ENCODE measurements at places on chromosomes 2 and 18. TPM values are rescaled to one million over a fixed set of nuclear protein-coding genes. Genes with fewer than 3 reads are reported as not detected.
A peak's percentile ranks its signal among the peaks of the same experiment; 100 is the strongest.

KIF3C gene
- 48.1 TPM for total RNA-seq

GALNT14 gene
- 6.8 TPM for total RNA-seq

DCC gene
- total RNA-seq, result 0.66 TPM

SCYGR4 gene
- total RNA-seq, result not detected

MFSD6 gene
- total RNA-seq, result 4.8 TPM

TSPYL6 gene
- not detected for total RNA-seq

MATN3 gene
- total RNA-seq, result 9.1 TPM

GAL3ST2 gene
- 0.73 TPM for total RNA-seq

LONRF2 gene
- 0.33 TPM for total RNA-seq

PRKD3 gene
- total RNA-seq, result 68.5 TPM

CHRNA1 gene
- total RNA-seq, result not detected

GLI2 gene
- 45.9 TPM for total RNA-seq

CCDC74A gene
- 12.6 TPM for total RNA-seq

UPP2 gene
- not detected for total RNA-seq

NR4A2 gene
- total RNA-seq, result 0.66 TPM

GRCh38 chr2:10217489-10218435 is 84.9 kb upstream of the HPCAL1 start:
- DNase-seq, result no peak

- no peak for DNase-seq
These were observed 11.3 kb downstream of the PTPRN start for GRCh38 chr2:219297766-219298456.

DNA sequence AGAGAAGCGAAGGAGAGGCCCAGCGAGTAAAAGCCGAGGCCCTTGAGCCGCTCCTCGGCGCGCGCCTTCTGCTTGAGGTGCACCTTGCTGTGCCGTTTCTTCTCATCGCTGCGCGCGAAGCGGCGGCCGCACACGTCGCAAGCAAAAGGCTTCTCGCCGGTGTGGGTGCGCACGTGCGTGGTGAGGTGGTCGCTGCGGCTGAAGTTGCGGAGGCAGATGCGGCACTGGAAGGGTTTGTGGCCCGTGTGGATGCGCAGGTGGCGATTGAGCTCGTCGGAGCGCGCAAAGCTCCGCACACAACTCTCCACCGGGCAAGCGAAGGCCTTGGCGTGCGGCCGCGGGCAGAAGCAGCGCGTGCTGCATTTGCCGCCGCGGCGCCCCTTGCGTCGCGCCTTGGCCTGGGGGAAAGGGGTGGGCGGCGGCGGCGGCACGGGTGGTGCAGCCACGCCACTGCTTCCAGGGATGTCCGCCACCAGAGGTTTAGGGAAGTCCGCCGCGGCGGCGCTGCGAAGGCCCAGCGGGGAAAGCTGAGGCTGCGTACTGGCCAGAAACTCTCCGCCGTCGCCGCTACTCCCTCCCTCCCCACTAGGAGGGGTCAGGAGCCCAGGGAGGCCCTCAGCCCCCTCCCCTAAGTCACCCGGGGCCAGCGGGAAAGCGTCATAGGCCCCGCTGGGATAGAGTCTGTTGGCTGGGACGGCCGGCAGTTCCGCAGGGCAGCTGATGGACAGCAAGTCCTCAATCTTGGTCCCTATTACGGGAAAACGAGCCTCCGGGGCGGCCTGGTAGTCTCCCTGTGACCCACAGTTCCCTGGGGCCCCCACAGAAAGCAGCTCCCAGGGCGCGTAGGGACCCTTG is 1.7 kb downstream of the EGR4 start:
- DNase-seq, result peak; percentile 70

GRCh38 chr2:222805591-222806304 is 55.1 kb upstream of the ACSL3 start:
- DNase-seq, result no peak

DNA sequence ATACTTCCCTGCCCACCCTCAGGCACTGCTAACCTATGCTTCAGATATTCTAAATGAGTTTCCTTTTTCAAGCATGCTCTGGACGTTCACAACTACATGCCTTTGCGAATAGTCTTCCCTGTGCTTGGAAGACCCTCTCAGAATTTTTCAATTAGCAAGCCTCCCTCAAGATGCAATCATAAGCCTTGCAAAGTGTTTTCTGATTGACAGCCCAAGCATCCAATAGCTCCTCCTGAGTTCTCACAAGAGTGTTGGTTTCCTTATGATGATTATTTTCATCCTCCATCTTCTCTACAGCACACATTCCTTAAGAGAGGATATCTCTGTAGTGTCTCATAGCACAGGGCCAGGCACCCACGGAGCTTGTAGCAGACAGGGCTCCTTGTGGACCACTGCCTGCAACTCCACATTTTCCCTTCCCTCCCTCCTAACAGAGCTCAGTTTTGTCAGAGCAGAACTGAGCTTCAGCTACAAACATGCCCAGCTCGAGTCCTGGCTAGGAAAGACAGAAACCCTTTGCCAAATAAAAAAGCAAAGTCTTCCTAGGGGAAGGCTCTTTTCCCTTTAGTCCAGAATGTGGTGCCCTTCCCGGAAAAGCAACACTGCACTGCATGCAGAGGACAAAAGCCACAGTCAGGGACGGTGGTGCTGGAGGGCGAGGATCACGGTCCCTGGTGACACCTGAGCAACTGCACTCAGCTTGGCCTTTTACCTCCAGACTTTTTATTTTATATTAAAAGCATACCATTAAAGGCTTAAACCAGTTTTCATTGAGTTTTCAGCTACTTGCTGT is 819.8 kb upstream of the ID2 start:
- no peak for DNase-seq

- DNase-seq, result no peak
These were observed 87.2 kb downstream of the EPHA4 start for GRCh38 chr2:221484761-221485502.

DNA sequence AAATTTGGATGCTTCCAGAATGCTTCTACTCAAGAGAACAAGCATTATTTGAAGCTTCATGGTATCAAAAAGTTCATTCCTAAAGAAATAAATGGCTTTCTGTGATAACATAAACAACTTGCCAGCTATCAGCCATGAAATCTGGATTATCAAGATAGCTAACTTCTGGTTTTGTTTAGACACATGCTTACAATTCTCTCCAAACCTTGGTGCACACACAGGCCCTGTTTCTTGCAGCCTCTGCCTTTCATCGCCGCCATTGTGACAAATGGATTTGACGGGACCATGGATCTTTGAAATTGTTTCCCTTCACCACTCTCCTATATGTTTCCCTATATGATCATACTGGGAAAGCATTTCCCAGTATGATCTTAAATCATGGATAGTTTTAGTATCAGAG is 47.9 kb upstream of the CABLES1 start:
- DNase-seq, result no peak

DNA sequence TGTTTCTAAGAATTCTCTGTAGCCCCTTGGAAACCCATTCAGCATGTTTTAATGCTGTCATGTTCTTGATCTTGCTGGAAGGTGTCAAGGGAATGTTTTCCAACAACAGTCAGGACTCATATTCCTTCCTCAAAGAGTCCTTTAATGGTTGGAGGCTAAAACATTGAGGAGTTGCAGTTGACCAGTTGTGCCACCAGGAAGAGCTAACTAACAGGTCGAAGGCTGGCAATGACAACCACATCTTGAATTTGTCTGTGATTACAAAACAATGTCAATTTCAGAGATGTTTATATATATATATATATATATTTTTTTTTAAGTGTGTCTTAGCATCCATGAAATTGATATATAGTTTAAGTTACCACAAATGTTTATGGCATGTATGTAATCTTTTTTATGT is 151.5 kb downstream of the INO80D start:
- no peak for DNase-seq

DNA sequence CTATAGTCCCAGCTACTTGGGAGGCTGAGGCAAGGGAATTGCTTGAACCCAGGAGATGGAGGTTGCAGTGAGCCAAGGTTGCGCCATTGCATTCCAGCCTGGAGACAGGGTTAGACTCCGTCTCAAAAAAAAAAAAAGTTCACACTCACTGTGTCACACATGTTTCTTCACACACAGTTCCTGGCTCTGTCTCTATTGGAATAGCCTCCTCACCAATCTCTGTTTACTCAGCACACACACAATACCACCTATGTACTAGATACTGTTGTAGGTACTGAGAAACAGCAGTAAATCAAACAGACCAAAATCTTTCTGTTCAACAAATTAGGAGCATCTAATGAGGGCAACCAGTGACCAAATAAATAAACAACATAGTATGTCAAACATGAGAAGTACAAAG is 3.3 kb downstream of the TTC31 start:
- DNase-seq, result no peak

DNA sequence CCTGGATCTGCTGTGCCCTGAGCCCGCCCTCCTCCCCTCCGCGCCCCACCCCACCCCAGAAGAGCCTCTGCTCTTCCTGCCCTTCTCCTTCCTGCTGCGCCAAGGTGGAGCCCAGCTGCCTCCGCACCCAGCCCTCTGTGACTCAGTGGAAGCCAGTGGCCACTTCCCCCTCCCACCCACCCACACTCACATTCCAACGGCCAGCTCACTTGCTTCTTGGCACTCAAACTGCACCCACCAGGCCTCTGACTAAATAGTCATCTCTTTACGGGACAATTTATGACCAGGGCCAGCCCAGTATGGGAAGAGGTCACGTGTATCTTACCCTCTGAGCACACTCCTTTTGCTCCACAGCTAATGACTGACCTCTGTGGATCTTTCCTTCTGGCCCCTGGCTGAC is 150.4 kb upstream of the SLC1A4 start:
- no peak for DNase-seq

GRCh38 chr2:106113361-106113966 is 80.6 kb downstream of the UXS1 start:
- no peak for DNase-seq

DNA sequence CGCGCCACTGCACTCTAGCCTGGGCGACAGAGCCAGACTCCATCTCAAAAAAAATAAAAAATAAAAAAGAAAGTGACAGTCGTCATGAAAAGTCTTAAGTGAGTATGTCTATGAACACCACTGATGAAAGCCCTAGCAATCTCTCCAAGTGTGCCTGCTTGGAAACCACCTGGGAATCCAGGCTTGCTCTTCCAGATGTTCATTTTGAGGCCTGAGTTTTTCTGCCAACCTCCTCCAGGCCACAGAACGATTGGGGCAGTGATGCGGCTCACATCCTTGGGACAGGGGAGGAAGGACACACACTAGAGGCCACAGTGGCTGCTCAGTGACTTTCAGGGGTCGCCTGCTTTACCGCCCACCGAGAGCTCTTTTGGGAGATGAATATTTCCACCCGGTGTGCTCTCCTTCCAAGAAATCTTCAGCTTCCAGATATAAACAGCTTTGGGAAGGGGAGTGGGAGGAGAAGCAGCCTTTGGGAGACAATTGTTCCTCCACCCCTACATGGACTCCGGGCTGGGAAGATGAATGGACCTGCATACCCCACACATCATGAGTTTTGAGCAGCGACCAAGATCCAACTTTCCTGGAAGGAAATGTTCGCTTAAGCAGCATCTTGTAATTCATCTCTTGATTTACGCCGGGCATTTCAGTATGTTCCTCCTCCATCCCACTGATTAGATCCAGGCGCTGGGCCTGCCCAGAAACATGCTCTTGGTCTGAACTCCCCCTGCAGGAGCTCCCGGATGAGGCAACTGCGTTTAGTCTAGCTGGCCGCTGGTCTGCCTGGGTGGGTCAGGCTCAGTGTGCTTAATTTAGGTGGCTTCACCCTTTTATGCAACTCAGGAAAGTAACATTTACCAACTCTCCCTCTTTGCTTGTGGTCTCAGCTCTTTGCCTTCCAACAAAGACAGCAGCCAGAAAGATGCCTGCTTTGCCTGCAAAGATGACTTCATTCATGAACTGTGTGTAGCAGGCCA is 6.2 kb upstream of the ARMC9 start:
- peak; percentile 80 for DNase-seq

GRCh38 chr2:42585779-42586178 is 17.3 kb downstream of the MTA3 start:
- no peak for DNase-seq
